ENCODE measurements at places on chromosomes 4 and X. TPM values are rescaled to one million over a fixed set of nuclear protein-coding genes. Genes with fewer than 3 reads are reported as not detected.

EXOC1L gene
- polyA plus RNA-seq, result not detected

DNA sequence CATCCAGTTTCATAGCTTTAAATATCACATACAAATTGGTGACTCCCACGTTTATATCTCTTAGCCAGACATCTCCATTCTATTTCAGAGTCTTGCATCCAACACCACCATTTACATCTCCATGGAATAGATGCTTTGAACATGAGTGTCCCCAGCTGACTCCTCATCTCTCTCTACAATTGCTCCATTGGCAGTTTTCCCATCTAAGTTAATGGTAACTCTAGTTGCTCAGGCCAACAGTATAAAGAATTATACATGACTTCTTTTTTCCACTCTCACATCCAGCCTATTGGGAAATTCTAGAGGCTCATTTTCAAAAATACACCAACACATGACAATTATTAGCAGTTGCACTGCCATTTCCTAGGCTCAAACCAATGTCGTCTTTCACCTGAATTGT is 388.2 kb downstream of the STIM2 start:
- no peak for DNase-seq

TRAM1L1 gene
- polyA plus RNA-seq, result 20.8 TPM

- no peak for DNase-seq
Measured at GRCh38 chrX:76921176-76921575, 493.7 kb downstream of the MAGEE1 start.

DNA sequence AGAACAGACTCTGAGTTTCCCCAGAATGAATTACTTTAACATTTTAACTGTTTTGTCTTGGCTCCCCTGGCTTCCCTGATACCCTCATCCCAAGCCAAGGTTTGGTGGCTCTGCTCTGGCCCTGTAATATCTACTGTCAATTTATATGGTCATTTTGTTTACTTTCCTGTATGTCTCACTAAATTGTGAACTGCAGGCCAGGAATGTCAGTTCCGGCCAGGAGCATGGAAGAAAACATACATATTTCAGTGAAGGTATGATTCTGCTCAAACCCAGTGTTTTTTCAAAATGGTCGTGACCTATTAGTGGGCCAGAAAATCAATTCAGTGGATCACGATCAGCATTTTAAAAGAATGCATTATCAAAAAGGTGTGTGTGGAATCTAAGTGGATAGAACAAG is 1.2 kb downstream of the RPGR start:
- no peak for DNase-seq

GPR119 gene
- not detected for polyA plus RNA-seq

RHOH gene
- polyA plus RNA-seq, result 0.67 TPM

FOXR2 gene
- not detected for polyA plus RNA-seq

- DNase-seq, result no peak
Measured at GRCh38 chr4:47647029-47647428, 162.0 kb downstream of the ATP10D start.
